ENCODE measurements at places on chromosomes 4 and X.
A peak's percentile ranks its signal among the peaks of the same experiment; 100 is the strongest.

- peak; percentile 5 for DNase-seq
Measured at GRCh38 chr4:152079543-152080293, 318.9 kb upstream of the GATB start.

- no peak for DNase-seq
Measured at GRCh38 chrX:20715176-20715575, 448.5 kb upstream of the RPS6KA3 start.

DNA sequence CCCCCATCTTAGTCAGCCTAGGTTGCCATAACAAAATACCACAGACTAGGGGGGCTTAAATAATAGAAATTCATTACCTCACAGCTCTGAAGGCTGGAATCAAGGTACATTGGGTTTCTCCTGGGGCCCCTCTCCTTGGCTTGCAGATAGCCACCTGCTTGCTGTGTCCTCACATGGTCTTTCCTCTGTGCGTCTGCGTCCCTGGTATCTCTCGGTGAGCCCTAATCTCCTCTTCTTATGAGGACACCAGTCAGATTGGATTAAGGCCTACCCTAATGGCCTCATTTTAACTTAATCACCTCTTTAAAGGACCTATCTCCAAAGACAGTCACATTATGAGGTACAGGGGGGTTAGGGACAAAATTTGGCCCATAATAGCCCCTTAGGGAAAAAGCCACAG lies 98.0 kb downstream of the SH3KBP1 start:
- DNase-seq: no peak

GRCh38 chr4:38669208-38669607 lies 5.2 kb downstream of the KLF3 start:
- no peak for DNase-seq

- DNase-seq: no peak
Measured at GRCh38 chr4:126268106-126268505, 953.4 kb downstream of the FAT4 start.

Data from activated CD4-positive, CD25-positive, alpha-beta regulatory T cell (primary cell).